ENCODE measurements at places on chromosomes 16 and 17. TPM values are rescaled to one million over a fixed set of nuclear protein-coding genes. Genes with fewer than 3 reads are reported as not detected.

DNA sequence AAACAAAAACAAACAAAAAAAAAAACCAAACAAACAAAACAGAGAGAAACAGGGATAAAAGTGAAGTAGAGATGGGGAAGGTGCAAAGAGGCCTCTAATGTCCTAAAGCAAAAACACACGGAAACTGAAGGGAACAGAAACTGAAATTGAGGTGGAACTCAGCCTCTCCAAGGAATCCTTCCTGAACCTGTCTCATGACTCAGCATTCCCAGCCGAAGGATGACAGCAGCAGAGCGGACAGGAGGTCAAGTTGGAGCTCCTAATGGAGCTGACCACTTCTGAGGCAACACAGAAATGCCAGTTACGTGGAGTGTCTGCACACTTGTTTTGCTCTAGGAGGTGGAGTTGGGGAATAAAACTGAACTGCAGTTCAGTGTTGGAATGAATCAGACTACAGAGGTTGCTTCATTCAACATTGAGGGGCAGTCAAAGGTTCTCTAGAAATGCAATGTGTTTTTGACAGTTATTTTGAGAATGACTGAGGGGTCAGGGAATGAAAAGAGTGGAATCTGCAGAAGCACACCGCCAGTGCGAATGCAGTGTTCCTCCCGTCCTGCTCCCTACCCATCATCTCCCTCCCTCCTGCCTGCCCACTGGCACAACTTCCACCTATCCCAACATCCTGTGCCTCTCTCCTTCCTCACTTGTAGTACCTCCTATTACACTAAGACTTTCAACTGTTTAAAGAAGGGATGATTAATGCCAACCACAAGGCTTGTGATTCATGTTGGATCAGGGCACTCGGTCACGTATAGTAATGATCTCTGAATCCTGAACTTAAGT is 6.3 kb downstream of the UBE2O start:
- no peak overlapping the region for H3K4me3 ChIP-seq
- H3K27me3 ChIP-seq = no peaks in the 10 kb centered on the region
- H3K27ac ChIP-seq = no peak overlapping the region
- H3K36me3 ChIP-seq = no peaks in the 10 kb centered on the region
- DNase-seq = no peak

HOXB1 gene
- total RNA-seq = not detected

- H3K36me3 ChIP-seq = no peaks in the 10 kb centered on the region
- H3K27me3 ChIP-seq = no peaks in the 10 kb centered on the region
- H3K27ac ChIP-seq = no peak overlapping the region
- no peak overlapping the region for H3K4me3 ChIP-seq
Observed at GRCh38 chr17:38466346-38467315, 38.4 kb downstream of the ARHGAP23 start.

GRCh38 chr17:4249452-4250029 is 14.2 kb downstream of the ANKFY1 start:
- no peaks in the 10 kb centered on the region for H3K27me3 ChIP-seq
- DNase-seq = peak; percentile 77
- H3K4me1 ChIP-seq = peaks cover 13% of the 10 kb centered on the region
- H3K4me3 ChIP-seq = no peak overlapping the region

Measured in Karpas-422 (cell line).